ENCODE measurements at places on chromosomes 3 and 15.
A peak's percentile ranks its signal among the peaks of the same experiment; 100 is the strongest.

DNA sequence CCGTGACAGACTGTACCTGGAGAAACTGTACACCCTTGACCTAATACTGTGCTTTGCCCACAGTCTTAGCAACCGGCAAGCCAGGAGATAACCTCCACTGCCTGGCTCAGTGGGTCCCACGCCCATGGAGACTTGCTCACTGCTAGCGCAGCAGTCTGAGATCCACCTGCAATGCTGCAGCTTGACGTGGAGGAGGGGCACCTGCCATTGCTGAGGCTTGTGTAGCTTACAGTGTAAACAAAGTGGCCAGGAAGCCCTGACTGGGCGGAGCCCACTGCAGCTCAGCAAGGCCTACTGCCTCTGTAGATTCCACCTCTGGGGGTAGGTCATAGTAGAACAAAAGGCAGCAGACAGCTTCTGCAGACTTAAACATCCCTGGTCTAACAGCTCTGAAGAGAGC, 189.3 kb downstream of the EDEM1 start:
- H3K36me3 ChIP-seq: no peaks in the 10 kb centered on the region
- no peak overlapping the region for H3K27ac ChIP-seq
- no peak for DNase-seq
- no peaks in the 10 kb centered on the region for H3K4me1 ChIP-seq
- H3K4me3 ChIP-seq: no peak overlapping the region

DNA sequence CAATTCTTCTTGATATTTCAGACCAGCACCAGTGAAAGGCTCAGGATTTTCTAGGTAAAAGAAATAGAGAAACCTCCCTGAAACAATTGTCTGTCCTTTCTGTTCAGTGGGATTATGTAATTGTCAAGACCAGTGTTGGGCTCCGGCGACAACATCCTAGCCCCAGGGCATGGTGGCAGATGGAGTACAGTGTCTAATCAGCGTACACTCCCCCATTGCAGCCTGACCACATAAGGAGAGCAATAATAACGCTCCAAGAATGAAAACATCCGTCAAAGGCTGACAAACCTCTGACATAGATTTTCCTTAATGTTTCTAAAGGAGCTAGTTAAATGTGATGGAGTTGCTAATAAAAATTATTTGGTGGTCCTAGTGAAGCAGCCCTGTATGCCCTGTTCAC, 144.6 kb downstream of the EBLN2 start:
- H3K27ac ChIP-seq: no peak overlapping the region
- no peak for DNase-seq

GRCh38 chr3:123732447-123732846, 147.6 kb upstream of the HACD2 start:
- no peak overlapping the region for H3K27ac ChIP-seq
- peaks cover 4% of the 10 kb centered on the region for H3K36me3 ChIP-seq
- no peak overlapping the region for H3K4me3 ChIP-seq

DNA sequence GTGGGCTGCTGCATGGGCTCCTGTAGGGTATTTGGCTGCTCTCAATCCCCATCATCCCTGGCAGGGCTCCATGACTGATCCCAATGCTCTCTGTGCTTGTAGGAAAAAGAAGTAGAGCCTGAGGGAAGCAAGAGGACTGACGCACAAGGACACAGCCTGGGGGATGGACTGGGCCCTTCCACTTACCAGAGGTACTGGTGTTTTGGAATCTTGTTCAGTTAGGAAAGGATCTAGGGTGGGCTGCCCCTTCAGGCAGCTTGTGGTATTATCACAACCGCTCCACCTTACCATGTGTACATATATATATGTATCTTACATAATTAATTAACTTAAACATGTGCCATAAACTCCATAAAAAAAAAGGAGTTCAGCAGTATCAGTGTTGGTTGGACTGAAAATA, 1.3 kb downstream of the SLC28A2 start:
- no peak for DNase-seq
- H3K27ac ChIP-seq: no peak overlapping the region
- H3K27me3 ChIP-seq: no peaks in the 10 kb centered on the region
- H3K4me3 ChIP-seq: no peak overlapping the region
- H3K36me3 ChIP-seq: no peaks in the 10 kb centered on the region

- H3K4me3 ChIP-seq: no peak overlapping the region
- H3K27me3 ChIP-seq: no peaks in the 10 kb centered on the region
- H3K4me1 ChIP-seq: peaks cover 35% of the 10 kb centered on the region
- peaks cover 8% of the 10 kb centered on the region for H3K36me3 ChIP-seq
Measured at GRCh38 chr3:179452872-179453271, 1.6 kb upstream of the GNB4 start.

GRCh38 chr15:42171122-42171521, 14.7 kb upstream of the PLA2G4F start:
- H3K4me1 ChIP-seq: peaks cover 30% of the 10 kb centered on the region
- H3K36me3 ChIP-seq: peaks cover 54% of the 10 kb centered on the region
- H3K27me3 ChIP-seq: peaks cover 2% of the 10 kb centered on the region
- no peak for DNase-seq

DNA sequence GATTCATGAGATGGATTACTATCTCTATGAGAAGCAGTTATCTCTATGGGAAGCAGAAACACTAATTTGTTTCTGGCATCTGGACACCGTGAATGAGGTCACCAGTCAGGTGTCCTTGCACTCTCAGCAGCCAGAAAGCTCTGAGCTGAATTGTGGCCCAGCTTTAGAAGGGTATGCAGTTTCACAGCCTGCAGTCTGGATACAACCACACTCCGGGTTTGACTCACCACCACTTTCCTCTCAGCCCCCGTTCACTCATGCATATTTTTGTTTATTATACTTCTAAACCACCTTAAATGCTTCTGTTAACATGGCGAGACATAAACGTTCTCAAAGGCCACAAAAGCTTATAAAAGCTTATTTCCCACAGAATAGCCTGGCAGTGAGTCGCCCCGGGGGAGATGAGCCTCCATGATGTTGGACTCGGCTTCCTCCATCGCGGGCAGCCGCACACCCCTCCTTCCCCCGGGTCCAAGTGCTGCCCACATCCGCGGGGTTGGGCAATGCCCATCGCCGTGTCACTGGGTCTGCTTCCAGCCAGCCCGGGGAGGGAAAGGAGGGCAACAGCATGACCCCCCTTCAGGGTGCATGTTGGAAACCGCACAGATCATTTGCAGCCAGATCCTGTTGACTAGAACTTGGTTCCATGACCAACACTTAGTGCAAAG, 16.8 kb upstream of the SLC41A3 start:
- H3K36me3 ChIP-seq: no peaks in the 10 kb centered on the region
- no peak overlapping the region for H3K27ac ChIP-seq
- DNase-seq: no peak
- peaks cover 2% of the 10 kb centered on the region for H3K27me3 ChIP-seq

- peaks cover 14% of the 10 kb centered on the region for H3K36me3 ChIP-seq
- H3K27ac ChIP-seq: no peak overlapping the region
- no peak for DNase-seq
- H3K4me3 ChIP-seq: no peak overlapping the region
Measured at GRCh38 chr3:436053-436452, 239.5 kb downstream of the CHL1 start.

- no peak for DNase-seq
- peaks cover 15% of the 10 kb centered on the region for H3K4me1 ChIP-seq
- H3K27ac ChIP-seq: no peak overlapping the region
- peaks cover 5% of the 10 kb centered on the region for H3K27me3 ChIP-seq
- H3K36me3 ChIP-seq: no peaks in the 10 kb centered on the region
Measured at GRCh38 chr15:90145259-90145658, 43.0 kb upstream of the IDH2 start.

- peak; percentile 19 for DNase-seq
- H3K4me1 ChIP-seq: peaks cover 6% of the 10 kb centered on the region
Measured at GRCh38 chr3:55899887-55900286, 412.8 kb upstream of the WNT5A start.

- no peak overlapping the region for H3K4me3 ChIP-seq
- DNase-seq: peak; percentile 60
- H3K36me3 ChIP-seq: no peaks in the 10 kb centered on the region
- no peaks in the 10 kb centered on the region for H3K4me1 ChIP-seq
- H3K27me3 ChIP-seq: peaks cover 1% of the 10 kb centered on the region
- no peak overlapping the region for H3K27ac ChIP-seq
Measured at GRCh38 chr3:77254967-77255831, 215.3 kb downstream of the ROBO2 start.

GRCh38 chr15:32716915-32717425, 834 bp upstream of the GREM1 start:
- DNase-seq: peak; percentile 10
- peaks cover 21% of the 10 kb centered on the region for H3K27me3 ChIP-seq

DNA sequence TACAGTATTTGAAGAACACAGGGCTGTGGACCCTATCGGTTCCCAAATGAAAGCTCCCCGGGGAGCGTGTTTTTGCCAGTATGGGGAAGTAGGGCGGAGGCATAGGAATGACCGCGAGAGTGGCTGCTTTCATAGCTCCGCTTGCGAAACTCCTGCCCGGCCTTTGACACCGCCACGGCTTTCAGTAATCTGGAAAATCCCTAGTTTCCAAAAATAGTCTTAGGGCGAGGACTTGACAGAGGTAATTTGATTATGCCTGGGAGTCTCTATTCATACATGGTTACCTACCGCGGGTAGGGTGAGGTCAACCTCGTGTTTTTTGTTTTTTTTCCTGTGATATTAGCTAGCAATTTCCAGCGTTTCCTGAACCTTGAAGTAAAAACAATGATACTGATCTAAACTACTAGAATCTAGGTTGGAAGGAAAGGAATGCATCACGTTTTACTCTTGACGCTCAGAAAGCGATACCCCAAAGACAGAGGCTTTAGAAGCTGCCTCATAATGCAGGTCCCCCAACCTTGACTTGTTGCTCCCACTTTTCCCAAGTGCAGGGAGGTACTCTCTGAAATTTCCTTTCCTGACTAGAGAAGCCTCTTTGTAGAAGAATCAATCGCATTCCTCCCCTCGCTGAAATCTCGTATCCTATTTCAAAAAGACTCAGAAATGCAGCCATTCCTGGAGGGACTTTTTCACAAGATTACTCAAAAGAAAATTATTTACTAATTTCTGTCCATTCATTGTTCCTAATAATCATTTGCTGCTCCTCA, 894 bp upstream of the CCNL1 start:
- DNase-seq: no peak
- H3K4me3 ChIP-seq: peak overlapping the region; percentile 94
- H3K4me1 ChIP-seq: peaks cover 42% of the 10 kb centered on the region
- H3K36me3 ChIP-seq: peaks cover 33% of the 10 kb centered on the region

Measured in endothelial cell (in vitro differentiated cells).